ENCODE measurements at places on chromosomes 16 and 17.

DNA sequence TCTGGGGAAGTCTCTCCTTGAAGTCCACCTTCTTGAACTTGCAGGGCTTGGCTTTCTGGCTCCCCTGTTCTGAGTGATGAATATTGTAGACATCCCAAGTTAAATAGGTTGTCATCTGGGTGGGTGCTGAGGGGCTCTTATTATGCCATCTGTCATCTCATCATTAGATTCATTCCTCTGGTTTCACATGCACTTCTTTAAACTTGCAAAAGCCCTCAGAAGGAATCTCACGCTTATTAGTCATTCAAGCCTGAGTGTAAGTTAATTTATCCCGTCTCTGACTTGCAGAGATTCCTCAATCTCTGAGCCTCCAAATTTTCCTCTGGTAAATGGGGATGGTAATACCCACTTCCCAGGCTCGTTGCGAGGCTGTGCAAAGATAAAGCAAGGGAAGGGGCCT lies 5.7 kb downstream of the MGAT5B start:
- DNase-seq: no peak

GRCh38 chr17:39161962-39162361 lies 4.0 kb downstream of the ARL5C start:
- no peak for DNase-seq

DNA sequence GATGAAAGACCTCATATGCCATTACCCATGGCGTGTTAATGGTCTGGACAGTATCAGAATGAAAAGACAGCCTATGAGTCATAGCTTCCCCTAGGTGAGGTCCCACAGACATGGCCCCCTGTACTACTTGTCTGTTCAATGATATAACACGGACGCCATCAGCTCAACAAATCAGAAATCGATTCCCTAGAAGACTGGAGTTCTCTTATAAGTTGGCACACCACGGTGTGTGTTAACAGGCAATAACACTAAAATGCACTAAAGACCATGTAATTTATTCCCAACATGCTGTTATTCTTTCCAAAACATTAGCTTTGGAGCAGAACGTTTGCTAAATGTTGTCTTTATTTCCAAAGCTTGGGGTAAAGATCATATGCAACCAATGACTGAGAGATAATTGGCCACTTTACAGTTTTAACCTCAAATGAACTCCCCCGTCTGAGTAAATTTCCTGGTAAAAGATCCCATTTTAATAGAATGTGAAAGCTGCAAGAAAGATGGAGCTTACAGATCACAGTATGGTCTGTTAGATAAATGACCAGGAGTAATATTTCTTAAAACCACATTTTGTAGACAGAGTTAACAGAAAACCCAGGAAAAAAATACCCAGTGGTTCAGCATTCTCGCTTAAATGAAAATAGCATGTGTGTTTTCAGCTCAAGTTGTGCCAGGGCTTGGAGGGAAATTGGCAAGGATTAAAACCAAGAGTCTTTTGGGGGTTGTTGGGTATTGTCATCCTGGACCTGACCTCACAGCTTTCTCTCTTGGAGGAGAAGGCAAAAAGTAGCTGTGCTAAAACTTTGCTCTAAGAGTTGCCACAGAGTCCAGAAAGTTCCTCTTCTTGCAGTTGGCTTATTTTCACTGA lies 65.9 kb downstream of the PCTP start:
- no peak for DNase-seq

GRCh38 chr17:33124185-33124584 lies 132.5 kb downstream of the SPACA3 start:
- DNase-seq: no peak

- DNase-seq: no peak
These were observed 7.7 kb upstream of the KRT14 start for GRCh38 chr17:41594363-41594915.

DNA sequence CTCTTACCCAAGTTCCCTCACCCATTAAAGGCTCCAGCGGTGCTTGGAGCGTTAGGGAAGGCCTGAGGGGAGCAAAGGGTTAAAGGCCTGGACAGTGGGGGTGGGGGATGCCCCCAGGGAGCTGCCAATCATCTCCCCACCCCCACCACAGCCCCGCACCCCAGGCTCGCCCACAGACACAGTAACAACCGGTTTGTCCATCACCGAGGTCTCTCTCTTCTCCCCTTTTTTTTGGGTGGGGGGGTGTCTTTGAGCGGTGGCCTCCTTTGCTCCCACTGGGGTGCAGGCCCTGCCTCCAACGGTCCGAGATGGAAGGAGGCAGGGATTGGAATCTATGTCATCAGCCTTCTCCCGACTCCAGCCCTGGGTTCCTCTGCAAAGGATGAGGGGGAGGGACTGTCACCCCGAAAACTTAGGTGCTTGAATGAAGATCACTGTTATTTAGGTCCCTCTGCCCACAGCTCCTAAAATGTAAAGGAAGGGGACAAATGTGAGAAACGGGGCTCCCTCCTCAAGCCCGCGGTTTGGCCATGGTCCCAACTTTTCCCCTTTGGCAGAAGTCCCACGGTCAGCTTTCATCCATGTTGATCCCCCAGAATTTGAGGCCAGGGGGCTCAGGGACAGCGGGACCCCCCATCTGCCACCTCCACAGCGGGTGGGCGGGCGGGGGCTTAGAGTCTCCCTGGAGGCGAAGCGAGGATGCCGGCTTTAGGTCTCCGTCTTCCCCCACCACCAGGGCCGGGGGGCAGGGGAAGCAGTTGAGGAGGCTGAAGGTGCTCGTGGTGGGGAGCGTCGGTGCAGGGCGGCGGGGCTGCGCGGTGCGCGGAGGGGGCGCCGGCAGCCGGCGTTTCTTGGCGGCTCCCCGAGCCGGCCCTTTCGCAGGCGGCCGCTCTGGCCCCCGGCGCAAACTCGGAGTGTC lies 1.7 kb downstream of the EPOP start:
- DNase-seq: no peak

DNA sequence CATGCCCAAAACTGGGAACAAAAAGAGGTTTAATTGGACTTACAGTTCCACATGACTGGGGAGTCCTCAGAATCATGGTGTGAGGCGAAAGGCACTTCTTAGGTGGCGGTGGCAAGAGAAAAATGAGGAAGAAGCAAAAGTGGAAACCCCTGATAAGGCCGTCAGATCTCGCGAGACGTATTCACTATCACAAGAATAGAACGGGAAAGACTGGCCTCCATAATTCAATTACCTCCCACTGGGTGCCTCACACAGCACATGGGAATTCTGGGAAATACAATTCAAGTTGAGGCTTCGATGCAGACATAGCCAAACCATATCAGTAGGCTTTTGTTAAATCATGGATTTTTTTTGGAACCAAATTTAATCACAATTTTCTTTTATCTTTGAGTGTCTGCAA lies 24.4 kb downstream of the RBL2 start:
- DNase-seq: no peak

DNA sequence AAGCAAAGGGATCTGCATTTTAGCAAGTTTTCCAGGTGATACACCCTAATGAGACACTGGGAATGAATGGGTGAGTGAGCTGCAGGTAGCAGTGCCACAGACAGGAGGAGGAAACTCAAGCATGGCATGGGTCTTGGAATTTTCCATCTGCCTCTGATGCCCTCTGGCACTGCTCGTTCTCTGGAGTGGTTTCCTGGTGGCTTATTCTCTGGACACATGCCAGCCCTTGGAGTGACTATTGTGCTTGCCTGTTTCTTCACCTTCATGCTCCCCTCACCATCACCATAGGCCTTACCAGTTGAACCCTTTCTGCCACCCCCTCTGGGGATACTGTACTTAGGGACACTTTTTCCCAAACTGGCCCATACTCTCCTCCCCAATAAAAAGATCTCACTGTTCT lies 1.6 kb downstream of the COASY start:
- DNase-seq: peak; percentile 30

DNA sequence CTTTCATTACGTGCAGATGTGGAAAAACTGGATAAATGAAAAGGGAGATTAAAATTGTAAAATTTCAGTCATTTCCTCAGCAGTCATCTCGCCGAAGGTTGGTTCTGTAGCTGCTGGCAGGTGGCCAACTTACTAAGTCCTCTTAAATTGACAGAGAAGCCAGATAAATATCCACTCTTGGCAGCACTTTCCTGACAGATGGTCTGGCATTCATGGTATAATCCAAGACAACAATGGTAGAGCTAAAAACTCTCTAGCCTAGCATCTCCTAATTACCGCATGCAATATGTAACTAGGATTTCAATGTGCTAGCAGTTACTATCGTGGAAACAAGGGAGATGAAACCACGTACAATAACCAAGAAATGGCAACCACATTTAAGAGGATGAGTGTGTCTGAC lies 306.3 kb downstream of the CNTNAP4 start:
- DNase-seq: peak; percentile 12

GRCh38 chr17:29664743-29665480 lies 42.2 kb upstream of the CORO6 start:
- DNase-seq: no peak

- no peak for DNase-seq
These were observed 21.3 kb downstream of the SBK1 start for GRCh38 chr16:28313587-28313986.

DNA sequence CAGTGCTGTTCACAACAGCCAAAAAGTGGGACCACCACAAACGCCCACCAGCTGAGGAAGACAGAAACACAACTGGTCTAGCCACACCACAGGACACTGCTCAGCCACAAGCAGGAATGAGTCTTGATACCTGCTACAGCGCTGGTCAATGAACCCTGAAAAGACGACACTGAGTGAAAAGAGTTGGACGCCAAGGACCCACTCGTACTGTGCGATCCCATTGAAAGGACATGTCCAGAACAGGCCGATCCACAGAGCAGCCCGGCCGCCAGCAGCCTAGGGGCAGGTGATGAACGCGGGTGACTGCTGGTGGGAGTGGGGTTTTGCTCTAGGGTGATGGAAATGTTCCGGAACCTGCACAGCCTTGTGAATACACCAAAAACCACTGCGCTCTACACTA lies 10.6 kb upstream of the SLC38A8 start:
- no peak for DNase-seq

- DNase-seq: no peak
These were observed 39.4 kb downstream of the RTN4RL1 start for GRCh38 chr17:1985686-1986085.

GRCh38 chr16:22961206-22961605 lies 147.2 kb downstream of the HS3ST2 start:
- no peak for DNase-seq

DNA sequence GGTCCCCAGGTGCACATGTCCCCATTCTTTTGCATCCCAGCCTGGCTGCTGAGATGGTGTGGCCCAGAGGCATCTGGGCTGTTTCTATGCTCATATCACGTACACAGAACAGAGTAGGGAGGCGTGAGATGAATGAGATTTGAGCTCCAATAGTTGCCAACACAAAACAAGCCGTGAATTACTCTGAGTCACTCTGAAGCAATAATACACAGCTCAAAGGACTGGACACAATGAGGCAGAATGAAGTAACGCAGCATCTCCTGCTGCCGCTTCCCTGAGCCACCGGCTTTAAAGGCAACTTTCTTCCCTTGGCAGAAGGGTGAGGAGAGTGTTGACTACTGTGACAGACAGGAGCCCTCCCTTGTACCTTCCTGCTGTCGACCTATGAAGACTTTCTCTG lies 33.9 kb upstream of the CLEC18B start:
- no peak for DNase-seq

DNA sequence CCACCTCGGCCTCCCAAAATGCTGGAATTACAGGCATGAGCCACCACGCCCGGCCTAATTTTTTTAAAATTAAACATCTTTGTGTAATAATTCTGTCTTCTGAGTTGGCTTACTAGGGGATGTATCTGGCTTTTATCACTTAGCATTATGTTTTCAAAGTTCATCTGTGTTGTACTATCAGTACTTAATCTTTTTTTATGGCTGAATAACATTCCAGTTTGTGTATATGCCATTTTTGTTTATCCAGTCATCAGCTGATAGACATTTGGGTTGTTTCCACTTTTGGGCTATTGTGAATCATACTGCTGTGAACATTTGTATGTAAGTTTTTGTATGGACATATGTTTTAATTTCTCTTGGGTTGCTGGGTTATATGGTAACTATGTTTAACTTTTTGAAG lies 69.0 kb downstream of the CHD9 start:
- DNase-seq: no peak

DNA sequence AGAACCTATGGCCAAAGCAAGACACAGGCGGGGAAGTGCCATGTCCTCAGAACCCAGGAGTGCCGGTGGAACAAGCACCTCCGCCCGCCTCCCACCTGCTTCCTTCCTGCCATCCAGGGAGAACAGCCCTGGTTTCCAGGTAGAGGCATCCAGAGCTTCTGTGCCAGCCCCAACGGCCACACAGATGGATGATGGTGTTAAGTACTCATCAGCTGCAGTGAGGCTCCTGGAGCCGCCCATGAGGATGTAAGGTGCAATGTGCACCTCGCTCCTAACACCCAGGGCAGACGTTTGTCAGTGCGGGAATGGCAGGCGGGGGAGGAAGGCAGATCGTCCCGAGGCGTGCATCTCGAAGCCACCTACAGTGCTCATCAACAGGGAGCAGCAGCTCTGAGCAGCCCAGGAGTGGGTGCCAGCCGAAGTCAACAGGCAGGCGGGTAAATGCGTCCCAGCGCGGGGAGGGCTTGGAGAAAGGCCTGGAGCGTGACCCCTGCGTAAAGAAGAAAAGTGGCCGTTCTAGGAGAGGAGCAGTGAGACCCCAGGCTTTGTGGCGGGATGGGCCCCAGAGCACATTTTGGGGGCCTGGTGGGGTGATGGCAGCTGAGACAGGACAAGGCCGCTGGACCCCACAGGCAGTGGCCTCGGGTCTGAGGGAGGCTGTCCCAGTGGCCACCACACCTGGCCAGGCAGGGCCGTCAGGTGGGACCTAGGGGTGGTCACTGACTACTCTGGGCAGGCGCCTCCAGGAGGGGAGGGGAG lies 46.1 kb upstream of the ACSF3 start:
- DNase-seq: no peak

DNA sequence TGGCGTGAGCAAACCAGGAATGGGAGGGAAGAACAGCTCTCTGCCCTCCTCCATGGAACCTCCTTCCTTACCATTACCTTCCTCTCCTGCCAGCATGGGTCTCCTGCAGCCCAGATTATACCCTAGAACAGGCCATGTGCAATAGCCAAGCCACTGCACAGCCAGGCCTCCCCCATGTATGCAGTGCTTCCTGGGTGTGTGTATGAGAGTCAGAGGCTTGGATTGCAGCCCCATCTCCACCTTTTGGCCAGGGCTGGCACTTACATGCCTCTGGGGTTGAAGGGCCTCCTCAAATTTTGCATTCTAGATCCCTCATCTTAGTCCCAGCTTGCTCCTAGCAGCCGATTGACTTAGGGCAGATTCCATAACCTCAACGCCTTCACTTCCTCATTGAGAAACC lies 133.7 kb downstream of the GSG1L start:
- no peak for DNase-seq

Data from NCI-H345 (cell line).